ENCODE measurements at places on chromosomes 2 and 18.
A peak's percentile ranks its signal among the peaks of the same experiment; 100 is the strongest.

DNA sequence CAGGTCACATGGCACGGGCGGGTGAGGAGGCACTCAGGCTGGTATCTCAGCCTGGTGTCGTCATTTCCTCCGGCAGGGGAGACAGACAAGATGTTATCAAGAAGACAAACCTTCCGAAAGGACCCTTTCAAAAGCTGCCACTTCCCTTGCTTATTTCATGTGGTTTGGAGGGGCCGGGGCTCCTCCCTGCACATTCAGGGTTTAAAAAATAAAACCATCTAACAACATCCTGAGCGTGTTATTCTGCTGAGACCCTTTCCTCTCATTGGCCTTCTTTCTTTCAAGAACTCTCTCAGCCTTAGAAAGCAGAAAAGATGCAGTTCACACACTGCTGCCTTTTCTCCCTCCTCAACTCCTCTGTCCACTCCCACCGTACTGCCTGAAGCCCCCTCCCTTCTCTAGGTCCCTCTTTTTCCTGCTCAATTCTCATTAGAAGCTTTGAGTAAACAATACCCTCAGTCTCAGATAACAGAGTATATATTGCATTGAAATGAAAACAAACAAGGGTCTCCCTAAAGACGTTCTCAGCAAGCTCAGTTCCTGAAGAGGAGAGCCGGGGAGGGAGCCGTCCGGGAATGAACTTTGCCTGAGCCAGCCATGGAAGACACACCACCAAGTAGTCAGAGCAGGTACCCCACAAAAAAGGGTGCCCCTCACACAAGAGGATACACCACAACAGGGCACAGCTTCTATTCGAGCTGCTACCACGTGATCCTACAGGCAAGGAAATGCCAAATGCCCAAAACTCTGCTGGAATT, 9.7 kb downstream of the SMAD7 start:
- peak; percentile 81 for DNase-seq

DNA sequence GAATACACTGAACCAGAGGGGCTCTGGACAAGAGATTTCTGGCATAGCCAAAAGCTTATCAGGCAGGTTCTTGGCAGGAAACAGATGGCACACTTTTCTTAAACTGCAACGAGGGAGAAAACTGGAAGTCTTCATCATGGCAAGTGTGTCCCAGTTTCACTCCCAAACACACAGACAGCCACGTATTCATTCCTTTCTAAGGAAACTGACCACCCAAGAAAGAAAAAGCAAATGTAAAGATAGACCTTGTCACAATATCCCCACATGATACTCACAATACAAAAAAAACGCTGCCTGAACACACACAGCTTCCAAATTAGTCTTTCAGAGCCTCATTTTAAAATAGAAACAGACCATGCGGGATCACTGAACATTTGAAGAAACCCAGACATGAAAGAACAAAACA, 40.6 kb upstream of the RTTN start:
- peak; percentile 20 for DNase-seq

DNA sequence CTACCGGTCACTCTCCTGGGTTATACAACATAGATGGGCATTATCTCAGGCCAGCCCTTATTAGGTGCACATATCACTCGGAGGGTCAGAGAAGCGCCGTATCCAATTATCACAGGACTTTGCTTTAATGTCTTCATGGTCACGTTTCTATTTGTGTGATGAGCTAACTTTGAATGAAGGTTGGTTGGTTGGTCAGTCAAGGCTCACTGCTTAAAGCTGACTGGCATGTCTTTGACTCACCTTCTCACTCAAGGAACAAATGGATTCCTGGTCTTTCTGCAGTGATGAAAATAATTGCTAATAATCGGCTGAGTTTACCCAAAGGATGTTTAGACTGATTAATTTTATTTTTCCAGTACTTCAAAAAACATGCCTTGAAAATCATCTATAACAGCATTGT, 39.7 kb downstream of the COLEC12 start:
- DNase-seq: no peak

DNA sequence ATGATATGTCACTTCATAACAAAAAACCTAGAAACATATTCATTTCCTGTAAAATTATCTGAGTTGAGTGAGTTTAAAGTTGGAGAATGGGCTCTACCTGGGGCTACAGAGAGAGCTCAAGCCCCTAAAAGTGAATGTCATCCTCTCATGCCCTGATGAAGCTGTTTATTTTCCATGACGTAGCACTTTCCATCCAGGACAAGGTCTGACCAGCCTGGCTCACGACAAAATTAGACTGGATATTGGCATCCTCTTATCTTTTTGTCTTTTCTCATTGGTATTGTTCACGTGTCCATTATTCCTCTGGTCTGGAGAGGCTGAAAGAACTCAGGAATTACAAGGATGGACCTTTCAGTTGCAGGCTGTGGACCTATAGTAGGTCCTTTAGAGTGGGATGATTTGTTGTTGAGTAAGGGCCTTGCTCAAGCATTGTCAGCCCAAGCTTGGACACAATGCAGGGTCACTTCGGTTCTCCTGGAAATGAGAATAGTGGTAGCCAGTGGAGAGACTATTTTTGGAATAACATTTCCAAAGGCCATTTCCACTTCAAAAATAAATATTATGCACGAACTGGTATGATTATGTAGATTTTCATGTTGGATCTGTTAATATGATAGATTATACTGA, 24.4 kb upstream of the TDRD15 start:
- no peak for DNase-seq

- no peak for DNase-seq
Observed at GRCh38 chr2:230358305-230358704, 31.3 kb downstream of the SP140L start.

DNA sequence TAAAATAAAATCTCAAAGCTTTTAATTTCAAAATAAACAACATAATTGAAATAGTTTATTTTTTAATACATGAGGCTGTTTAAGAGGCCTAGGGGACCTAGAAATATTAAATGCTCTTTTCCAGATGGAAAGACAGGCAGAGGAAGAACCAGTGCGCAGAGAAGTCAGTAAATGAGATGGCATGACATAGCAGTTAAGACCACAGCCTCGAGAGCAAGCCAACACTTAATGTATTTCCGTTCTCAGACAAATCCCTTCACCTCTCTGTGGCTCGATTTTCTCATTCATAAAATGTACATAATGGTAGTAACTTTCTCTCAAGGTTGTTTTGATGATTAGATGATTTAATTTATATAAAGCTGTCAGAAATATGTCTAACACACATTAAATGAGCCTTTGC, 405.1 kb upstream of the CWC22 start:
- DNase-seq: no peak

- DNase-seq: no peak
Observed at GRCh38 chr2:240713071-240713927, 21.6 kb downstream of the AQP12A start.

DNA sequence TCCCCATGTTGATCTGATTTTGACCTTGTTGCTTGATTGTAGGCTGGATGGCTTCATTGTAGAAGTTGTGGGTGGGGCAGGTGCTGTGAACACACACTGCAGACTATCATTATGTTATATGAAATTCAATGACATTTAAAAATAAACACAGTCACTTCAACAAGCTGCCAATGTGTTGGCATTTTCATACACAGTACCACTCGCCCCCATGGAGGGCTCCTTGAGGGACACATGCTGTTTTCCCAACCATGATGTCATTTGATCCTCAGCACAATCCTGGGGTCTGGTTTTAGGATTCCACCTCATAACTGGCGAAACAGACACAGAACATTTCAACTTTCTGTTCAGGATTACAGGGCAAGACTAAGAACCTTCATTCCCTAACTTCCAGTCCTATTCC, 86.9 kb downstream of the ZCCHC2 start:
- no peak for DNase-seq

DNA sequence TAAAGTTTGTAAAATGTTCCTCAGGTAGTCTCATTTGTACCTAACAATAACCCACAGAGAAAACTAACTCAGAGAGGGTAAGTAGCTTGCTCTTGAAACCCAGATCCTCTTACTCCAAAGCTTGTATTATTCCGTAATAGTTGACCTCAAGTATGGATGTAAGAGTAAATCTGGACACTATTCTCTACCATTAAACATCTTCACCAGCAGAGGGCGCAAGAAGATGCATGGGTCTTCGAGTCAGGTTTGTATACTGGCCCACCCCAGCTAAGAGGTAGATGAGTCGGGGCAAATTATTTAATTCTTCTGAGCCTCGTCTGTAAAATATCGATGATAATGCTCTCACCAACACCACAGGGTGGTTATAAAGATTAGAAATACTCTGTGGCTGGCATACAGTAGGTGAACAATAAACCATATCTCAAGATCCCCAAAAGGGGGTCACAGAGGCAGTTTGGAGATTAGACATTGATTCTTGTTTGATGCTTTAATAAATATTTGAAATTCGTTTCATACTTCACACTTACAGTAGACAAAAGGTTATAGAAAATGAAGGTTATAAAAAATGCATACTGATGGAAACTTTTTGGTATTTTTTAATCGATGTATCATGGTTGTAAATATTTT, 3.5 kb upstream of the CABLES1 start:
- DNase-seq: peak; percentile 86

DNA sequence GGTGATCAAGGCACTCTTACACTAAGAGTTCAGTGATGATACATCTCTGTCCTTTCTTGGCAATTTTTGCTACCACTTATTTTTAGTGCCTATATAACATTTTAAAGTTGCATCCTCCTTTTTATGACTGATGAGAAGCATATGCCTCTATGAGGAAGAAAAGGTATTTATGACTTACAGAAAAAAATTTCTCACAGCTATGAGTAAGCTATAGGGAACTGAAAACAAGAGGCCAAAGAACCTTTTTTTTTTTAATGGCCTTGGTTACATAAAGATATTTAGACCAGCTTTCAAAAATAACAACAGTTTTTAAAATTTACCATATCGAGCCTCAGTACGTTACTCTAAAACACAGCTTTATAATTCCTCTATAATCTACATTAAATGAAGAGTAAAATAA, 21.3 kb downstream of the MBD5 start:
- no peak for DNase-seq

DNA sequence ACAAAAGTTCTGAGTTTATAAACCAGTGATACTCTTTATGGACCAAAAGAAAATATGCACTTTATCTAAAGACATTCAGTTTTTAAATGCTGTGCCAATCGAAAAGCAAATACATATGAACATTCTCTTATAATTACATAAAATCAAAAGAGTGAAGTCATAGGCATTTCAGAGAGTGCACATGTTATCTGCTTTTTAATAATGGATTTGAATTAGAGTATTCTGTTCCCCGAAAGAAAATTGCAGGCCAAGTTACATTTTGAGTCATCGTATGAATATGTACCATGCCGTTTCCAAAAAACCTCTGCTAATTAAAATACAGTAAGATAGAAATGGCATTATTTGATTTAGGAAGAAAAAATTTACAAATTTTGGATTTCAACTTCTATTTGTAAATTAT, 565.7 kb downstream of the ZEB2 start:
- no peak for DNase-seq

DNA sequence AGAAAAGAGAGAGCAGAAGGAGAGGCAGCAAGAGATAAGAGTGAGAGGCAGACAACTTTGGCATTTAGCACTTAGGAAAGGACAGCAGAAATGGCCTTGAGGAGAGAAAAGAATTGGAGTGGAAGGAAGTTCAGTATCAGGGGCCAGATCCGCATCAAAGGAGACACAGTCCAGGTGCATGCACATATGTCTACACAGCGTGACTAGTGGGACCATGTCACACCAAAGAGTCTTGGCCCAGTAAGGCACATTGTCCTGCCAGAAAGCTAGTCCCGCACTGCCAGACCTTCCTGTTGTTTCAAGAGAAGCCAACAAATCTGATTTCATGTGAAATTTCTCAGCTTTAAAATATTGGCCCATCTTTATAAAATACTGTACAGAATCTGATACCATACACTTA, 8.5 kb upstream of the STK39 start:
- DNase-seq: no peak

GRCh38 chr2:127134833-127135830, 28.2 kb upstream of the BIN1 start:
- DNase-seq: no peak
